GM06990 (cell line): ENCODE measurements at places on chromosomes 7 and 10.
A peak's percentile ranks its signal among the peaks of the same experiment; 100 is the strongest.

DNA sequence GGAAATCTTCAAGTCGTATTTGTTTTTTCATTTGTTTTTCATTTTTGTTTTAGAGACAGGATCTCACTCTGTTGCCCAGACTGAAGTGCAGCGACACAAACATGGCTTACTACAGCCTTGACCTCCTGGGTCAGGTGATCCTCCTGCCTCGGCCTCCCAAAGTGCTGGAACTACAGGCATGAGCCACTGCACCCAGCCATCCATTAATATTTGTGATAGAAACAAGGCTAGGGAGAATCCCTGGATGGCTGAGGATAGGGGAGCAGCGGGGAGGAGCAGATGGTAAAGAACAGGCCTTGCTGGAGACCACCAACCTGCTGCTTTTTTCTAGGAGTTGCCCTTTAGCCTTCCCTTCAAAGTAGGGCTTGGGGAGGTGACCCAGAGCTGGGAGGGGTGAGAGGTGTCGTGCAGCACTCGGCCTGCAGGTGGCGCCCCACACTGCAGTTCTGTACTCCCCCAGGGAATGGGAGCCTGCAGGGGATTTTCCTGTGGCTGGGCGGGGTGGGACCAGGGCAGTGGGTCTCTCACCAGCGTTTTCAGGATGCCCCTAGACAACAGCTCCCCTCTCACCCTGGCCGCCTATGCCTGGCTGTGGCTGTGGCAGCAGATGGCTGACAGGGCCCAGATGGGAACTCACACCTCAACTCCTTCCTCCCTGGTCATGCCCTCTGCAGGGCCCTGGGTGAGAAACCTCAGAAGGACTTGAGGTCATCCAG lies 12.6 kb upstream of the CDH23 start:
- peak; percentile 72 for DNase-seq

- DNase-seq = no peak
Measured at GRCh38 chr7:88789480-88790064, 6.0 kb downstream of the TEX47 start.

DNA sequence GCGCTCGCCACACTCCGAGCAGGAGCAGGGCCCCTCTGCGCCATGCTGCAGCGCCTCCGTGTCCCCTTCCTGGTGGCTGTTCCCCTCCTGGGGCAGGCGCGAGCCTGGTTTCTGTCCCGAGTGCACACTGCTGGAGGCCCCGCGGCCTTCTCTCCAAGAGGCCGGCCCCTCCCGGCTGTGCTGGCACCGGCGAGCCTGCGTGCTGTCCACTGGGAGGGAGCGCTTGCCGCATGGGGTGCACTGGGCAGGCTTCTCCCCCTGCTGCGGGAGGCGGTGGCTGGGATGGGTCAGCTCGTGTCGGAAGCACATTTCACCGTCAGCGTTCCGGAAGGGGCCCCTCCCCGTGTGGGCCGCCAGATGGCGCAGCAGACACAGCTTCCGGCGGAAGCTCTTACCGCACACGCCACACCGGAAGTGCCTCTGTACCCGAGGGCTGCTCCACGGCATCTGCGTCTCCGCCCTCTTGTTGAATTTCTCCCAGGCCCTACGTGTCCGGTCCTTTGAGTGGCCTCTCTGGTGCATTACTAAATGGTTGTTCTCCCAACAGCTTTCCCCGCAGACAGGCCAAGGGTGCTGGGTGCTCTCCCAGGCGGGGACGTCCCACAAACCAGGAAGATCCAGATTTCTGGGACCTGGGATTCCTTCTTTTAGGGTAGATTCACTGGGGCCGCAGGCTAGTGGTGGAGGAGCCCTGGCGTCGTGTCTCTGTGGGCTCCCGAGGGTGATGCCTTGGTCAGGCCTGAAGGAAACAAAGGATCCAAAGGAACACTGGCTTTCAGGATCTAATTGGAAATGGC lies 18.7 kb downstream of the ZNF786 start:
- DNase-seq = no peak

DNA sequence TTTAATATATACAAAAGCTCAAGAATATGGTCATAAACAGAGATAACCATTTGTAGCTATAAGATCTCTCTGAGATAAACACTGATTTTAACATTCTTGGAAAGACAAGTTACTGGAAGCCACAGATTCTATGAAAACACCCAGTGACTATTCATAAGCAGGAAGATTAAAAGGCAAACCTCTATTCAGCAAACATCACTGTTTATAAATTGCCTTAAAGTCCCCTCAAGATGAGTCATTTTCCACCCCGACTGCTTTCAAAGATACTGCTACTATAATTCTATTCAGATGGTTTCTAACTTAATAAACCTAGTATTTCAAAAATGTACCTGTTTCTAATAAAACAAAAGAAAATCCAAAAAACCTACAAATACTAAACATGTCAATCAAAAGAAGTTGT lies 21.0 kb downstream of the TM9SF3 start:
- DNase-seq = no peak

DNA sequence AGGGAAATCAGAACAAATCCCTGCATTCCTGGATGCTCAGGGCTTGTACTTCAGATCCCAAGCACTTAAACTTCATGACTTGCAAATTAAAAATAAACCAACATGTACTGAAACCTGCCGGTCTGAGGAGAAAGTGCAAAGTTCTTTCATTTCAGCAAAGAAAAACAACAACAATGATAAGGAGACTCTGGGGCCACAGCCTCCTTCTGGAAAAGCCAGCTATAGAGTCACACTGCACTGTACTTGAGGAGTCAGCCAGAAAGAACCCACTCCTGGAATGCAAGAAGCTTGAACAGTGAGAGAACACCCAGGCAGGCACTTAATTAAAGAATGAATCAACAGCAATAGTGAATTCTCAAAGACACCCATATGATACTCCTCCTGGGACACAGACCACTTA lies 49.7 kb upstream of the TM9SF3 start:
- no peak for DNase-seq

DNA sequence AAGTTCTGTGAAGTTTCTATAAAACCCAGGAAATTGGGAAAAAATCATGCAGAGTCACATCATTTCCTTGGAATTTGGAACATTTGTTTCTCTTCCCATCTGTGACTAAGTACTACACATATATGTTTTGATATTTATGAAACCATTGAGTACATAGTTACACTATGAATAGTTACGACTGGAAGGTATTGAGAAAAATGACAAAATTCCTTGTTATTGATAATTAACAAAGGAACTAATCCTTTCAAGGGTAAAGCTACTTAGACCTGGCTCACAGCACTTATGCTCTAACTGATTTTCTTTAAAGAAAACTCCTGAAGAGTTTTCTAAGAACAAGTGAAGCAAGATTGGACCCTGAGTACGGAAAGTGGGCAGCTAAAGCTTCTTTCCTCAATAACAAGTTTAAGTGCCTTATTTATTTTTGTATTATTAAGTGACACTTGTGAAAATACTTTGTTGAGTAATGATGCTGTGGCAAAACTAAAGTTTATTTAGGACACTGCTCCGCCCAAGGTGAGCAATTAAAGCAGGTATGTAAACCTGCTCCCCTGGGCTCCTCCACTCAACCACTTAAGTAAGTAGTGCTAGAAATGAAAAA lies 12.0 kb upstream of the GLCCI1 start:
- no peak for DNase-seq

DNA sequence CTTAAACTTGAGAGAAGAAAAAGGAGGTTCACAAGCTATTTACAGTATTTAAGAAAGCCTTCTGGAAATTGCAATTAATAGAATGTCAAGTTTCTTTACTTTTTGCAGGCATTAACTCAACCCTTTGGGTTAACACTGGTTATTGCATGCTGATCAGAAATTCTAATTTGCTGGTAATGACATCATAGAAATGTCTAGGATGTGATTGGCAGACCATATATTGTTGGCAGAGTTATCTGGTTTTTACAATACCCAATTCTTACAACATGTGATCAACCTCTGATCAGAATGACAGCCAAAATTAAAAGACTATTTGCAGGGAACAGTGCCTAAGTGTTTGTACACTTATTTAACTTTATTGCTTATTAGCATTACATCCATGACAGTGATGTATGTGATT lies 1.6 kb upstream of the CASD1 start:
- no peak for DNase-seq

DNA sequence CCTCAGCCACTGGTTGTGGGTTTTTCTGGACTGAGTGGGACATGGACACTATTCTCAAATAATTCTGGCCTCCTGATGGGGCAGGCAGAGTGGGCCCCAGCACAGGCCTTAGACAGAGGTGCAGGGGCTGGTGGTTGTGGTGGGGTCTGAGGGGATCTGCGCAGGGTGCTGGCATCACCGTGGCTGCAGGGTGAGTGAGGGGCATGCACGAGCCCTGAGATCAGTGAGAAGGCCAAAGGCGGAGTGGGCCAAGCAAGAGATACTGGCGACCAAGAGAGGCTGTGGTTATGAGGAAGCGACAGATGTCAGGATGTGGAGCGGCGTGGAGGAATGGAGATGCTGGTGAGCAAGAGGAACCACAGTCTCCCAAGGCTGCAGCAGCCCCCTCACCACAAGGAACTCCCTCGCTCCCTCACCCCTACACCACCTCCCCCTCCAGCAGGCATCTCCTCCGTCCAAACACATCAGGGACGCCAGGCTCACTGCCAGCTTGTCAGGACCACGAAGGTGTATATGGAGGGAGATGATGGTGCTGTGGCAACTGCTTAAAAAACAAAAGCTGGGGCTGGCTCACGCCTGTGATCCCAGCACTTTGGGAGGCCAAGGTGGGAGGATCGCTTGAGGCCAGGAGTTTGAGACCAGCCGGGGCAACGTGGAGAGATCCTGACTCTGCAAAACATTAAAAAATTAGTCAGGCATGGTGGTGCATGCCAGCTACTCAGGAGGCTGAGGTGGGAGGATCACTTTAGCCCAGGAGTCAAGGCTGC lies 9.6 kb downstream of the PRF1 start:
- DNase-seq = no peak

GRCh38 chr7:142892951-142893350 lies 7.4 kb upstream of the TRPV6 start:
- no peak for DNase-seq

DNA sequence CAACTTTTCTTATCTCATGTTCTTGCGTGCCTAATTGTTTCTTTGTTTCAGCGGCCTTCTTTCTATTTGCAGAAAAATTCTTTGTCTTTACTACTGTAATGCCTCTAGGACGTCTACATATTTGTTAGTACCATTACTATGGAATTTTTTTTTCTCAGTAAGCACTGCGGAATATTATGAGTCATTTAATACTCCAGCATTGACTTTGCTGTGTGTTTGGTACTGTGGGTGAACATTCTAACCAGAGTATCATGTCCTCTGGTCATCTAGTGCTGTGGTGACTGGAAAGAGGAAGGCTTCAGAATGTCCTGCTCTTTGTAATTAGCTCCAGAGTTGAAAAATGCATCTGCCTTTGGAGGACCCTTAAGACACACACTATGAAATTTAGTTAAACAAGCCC lies 58.5 kb upstream of the FERD3L start:
- no peak for DNase-seq

DNA sequence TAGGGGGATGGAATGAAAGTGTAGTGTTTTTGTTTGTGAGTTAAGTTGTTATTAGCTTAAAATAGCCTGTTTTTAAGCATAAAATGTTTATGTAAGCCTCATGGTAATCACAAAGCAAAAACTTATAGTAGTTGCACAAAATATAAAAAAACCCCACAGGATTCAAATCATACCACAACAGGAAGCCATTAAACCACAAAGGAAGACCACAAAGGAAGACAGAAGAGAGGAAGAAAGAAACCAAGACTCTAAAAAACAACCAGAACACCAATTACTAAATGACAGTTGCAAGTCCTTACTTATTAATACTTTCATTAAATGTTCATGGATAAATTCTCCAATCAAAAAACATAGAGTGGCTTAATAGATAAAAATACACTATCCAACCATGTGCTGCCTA lies 63.6 kb downstream of the ANKRD7 start:
- DNase-seq = no peak
